Pulmonary artery endothelial cell (primary cell): ENCODE measurements at places on chromosomes 7 and 10. TPM values are rescaled to one million over a fixed set of nuclear protein-coding genes. Genes with fewer than 3 reads are reported as not detected.

DNA sequence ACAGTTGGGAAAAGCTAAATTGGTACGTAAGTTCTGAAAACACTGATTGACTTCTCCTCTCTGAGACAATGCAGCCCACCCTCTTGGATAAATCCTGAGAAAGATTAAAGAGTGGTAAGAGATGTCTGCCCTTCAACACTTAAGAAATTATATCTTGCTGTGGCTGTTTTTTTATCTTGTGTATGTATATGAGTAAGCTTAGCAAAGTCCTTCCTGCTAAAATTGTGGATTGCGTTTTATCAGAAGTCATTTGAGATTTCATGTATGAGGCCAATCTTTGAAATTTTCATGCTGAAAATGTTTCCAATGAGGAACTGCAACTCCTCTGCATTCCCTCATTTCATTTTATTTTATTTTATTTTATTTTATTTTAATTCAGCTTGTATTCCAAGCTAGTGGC, 106.2 kb upstream of the INHBA start:
- DNase-seq: no peak

DNA sequence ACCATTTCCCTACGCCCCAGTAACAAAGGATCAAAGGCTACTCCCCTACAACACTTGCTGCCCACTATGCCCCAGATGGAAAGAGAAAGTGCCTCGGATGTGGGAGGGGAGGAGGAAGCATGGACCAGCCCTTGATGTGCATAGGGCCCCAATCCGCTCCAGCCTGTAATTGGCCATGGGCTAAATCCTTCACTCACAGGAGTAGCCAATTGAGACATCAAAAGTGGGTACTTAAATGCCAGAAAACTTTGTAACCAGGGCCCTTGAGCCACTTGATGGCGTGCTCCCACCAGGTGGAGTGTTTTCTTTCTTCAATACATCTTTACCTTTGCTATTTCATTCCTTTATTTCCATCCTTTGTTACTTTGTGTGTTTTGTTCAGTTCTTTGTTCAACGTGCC, 500.5 kb upstream of the LRRN3 start:
- no peak for DNase-seq

DNA sequence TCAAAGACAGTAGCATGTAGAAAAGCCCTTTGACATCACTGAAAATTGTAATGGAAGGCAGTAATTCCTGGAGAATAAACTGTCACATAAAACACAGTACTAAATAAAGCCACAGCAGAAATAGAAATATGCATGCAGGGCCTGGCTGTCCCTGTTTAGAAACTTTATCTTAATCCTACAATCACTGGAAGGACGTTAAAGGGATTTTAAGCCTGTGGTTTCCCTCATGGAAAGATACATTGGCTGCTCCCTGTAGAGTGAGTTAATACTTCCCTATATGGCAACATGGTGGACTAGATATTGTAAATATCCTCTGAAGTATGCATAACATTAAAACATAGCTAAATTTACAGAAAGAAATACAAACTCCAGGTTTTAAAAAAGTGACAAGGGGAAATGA, 1334.9 kb upstream of the CELF2 start:
- DNase-seq: no peak

DNA sequence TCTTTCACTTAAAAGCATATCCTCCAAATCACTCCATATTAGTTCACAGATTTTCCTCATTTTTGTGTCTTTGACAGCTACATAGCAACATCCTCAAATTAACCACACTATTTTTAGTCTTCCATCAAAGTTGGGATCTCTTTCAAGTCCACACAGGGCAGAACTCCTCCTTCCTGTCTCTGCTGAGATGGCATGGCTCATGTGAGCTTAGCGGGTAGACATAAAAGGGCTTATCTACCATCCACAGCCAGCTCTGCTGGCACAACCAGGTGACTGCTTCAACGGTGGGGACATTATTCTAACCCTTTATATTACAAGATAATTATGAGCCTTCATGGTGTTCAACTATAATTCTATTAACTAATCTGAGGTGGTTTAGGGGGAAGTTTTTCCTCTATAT, 35.5 kb downstream of the ICA1 start:
- DNase-seq: no peak

DNA sequence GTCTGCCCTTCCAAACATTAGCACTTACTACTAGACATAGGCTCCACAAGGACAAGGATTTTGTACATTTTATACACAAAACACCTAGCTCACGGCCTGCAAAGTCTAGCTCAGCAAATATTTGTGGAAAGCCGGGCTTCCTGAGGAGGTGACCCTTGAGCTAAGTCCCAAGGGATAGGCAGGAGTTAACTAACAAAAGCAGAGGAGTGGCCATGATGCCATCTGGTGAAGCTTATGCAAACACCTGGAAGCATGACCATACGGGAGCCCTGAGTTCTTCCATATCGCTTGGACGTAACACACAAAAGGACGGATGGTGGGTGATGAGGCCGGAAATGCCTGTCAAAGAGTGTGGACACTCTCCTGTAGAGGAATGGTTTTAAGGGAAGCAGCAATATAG, 25.9 kb upstream of the YAE1 start:
- DNase-seq: no peak

GRCh38 chr10:61911425-61911824, 9.9 kb downstream of the ARID5B start:
- no peak for DNase-seq

DNA sequence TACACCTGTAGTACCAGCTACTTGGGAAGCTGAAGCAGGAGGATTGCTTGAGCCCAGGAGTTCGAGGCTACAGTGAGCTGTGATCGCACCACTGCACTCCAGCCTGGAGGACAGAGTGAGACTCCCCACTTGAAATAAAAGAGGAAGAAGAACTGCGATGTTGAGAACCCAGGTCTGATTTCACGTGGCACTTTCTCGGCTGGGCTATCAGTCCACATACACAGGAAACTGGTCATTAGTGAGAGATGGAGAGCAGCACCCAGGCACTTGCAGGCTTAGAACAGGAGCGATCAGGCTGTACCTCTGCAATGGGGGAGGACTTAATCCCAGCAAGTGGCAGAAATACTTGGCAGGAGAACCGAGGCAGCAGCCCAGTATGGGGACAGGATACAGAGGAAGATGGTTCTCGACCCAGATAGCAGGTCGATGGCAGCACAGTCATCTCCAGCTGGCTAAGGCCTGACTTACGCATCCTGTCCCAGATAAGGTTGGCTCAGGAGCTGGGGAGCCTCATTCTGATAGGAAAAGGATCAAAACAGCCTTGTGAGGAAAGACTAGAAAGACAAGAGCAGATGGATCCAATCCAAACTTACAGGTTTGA, 487.7 kb upstream of the AUTS2 start:
- DNase-seq: no peak

- no peak for DNase-seq
These were observed 82.2 kb downstream of the GTF2IRD1 start for GRCh38 chr7:74535951-74536356.

GRCh38 chr7:73701357-73701995, 18.0 kb downstream of the STX1A start:
- no peak for DNase-seq

DNA sequence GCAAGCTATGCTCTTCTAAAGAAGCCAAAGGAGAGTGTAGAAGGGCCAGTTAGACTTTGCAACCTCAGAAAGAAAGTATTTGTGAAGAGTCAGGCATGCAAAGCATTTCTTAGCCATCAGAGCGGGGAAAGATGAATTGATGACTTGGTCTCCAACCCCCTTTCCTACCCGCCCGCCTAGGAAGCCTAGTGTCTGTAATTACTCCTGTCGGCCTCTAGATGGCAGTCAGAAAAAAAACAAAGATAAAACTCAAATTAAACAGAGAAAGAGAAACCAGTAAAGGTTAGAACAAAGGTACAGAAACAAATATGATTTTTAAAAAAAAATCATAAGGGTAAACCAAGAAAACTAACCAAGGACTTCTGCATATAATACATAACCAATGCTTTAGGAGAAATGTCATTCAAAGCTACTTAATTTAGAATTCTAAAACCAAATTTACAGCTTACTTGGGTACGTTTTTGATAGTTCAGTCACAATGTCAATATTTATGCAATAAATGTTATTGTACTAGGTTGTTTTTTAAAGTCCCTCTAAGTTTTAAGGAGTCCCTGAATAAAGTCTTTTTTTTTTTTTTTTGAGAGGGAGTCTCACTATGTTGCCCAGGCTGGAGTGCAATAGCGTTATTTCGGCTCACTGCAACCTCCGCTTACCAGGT, 97.6 kb downstream of the LYZL1 start:
- DNase-seq: no peak

DNA sequence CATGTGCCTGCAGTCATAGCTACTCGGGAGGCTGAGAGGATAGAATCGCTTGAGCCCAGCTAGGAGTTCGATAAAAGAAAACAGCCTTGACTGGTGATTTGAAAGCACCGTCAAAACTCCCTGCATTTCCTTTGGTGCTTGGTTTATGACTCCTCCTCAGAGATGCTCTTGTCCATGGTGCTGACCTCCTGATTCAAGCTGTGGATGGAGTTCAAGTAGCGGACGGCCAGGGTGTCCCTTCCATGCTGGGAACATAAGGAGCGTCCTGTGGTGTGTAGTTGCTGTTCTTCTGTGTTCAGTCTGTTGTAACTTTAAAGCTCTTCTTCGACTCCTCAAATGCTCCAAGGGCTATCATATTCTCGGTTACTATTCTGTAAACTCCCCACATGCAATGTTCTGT, 382.5 kb upstream of the KIAA1217 start:
- DNase-seq: no peak

DNA sequence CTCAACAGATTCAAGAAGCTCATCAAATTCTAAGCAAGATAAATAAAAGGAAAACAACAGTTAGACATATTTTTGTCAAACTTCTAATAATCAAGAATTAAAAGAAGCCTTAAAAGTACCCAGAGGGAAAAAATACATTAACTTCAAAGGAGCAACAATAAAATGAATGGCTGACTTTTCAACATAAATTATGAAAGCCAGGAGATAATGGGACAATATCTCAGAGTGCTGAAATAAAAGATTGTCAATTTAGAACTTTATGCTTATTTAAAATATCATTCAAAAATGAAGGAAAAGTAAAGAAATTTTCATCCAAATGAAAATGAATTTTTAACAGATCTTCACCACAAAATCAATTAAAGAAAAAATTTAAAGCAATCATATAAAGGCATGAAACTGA, 108.5 kb upstream of the IL6 start:
- DNase-seq: no peak

HOXA3 gene
- total RNA-seq: 0.53 and 0.66 TPM in 2 replicates

CDC14C gene
- not detected in 2 replicates for total RNA-seq

PGAM2 gene
- 0.14 TPM in 1 of 2 replicates, not detected in the other for total RNA-seq

EN2 gene
- total RNA-seq: 0.04 TPM in 1 of 2 replicates, not detected in the other
